ENCODE measurements at places on chromosomes 3 and 15.

DNA sequence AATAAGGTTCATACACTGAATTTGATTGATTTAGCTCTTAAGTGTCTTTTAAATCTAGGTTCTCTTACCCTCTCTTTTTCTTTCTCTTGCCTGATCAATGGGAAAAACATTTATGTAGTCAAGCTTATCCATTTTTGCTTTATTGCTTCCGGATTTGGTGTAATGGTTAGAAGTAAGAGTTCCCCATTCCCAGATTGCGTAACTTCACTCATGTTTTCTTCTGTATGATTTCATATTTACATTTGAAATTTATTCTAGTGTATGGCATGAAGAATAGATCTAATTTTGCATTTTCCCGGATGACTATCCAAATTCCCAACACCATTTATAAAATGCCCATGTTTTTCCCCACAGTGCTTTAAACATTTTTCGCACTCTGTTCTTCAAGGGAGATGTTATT, 27.9 kb upstream of the SV2B start:
- peak; percentile 5 for DNase-seq

GRCh38 chr15:31298707-31299172, 27.9 kb upstream of the KLF13 start:
- no peak for DNase-seq

- no peak for DNase-seq
Measured at GRCh38 chr3:63370094-63370493, 92.0 kb downstream of the SYNPR start.

GRCh38 chr15:98547275-98547674, 101.1 kb upstream of the IGF1R start:
- DNase-seq, result no peak

DNA sequence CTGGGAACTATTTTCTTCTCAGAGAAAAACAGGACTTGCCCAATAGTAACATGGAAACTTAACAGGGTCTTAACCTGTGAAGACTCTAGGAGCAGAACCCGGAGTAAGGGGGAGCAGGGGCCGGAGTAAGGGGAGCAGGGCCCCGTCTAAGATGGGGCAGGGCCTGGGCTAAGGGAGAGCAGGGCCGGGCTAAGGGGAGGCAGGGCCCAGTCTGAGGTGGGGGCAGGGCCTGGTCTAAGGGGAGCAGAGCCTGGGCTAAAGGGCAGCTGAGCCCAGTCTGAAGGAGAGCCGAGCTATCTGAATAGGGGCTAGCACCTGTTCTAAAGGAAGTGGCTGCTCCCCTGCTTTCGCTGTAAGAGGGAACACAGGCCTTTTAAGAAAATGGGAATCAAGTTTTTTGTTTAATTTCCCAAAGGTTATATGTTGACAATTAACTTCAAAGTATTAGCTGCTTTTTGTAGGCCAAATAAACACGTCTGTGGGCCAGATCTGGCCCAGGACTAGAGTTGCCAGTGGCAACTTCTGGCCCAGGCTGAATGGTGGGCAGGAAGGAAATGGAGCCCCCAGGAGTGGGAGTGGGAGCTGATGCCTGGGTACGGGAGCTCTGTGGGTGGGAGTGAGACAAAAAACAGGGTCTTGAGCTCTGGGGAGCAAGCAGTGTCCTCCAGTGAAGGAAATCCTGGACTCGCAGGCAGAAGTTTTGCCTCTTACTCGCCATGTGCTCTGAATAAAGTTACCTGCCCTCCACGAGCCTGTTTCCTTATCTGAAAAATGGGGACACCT, 32.5 kb downstream of the CSPG4 start:
- no peak for DNase-seq

DNA sequence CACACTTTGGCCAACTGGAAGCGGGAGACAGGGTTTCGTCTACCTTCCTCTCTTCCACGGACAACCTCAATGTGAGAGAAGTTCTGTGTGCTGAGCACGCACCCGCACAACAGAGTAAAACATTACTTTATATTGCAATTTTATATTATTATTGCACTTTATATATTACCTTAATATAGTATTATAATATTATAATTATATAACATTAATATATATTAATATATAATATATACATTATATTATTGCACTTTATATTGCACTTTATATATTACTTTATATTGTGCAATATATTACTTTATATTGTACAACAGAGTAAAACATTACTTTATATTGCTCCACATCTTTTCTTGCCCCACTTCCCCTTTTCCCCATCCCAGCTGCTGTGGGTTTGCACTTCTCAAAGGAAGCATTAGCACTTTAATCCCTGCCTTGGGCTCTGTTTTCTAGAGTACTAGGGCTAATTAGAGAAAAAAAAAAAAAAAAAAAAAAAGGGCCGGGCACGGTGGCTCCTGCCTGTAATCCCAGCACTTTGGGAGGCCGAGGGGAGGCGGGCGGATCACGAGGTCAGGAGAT, 76.4 kb upstream of the SLC4A7 start:
- peak; percentile 96 for DNase-seq

DNA sequence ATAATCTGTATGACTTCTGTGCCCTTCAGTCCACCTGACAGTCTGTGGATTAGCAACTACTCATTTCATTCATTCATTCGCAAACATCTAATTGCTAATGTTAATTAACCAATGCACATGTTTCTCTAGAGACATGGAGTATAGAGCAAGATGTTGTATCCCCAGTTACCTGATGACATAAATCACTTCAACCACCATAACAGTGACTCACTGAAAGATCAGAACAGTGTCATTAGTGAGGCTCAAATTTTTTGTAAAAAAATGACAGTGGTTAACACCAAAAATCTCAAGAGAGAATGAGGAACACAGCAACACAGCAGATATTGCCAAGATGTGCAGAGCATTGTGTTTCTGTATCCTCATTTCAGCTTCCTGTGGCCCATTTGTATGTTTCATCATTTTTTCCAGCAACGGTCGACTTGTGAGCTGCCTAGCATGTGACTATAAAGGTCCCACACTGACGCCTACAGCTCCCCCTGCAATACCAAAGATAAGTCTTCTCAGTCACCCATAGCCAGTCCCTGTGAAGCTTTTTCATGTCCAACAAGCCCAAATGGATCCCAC, 3.7 kb upstream of the PLD1 start:
- peak; percentile 100 for DNase-seq

GRCh38 chr3:13574083-13574797, 25.3 kb downstream of the FBLN2 start:
- DNase-seq, result no peak

- DNase-seq, result no peak
Measured at GRCh38 chr3:55204417-55204816, 276.6 kb upstream of the LRTM1 start.

DNA sequence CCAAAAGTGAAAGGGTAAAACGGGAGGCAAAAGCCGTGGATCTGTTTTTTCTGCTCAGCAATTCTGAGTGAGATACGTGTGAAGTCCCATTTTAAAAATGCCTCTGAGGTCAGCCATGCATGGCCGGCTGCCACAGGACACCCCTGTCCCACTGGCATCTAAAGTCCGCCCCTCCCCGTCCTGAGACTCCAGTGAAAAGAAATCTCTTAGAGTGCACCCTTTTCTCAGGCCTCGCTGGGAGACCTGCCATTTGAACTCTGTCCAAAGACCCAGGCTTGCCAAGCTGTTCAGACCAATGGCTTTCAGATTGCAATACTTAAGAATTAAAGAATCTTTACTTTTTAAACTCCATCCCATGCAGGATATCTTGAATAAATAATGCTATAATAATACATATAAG, 61.0 kb upstream of the SLC24A5 start:
- no peak for DNase-seq

DNA sequence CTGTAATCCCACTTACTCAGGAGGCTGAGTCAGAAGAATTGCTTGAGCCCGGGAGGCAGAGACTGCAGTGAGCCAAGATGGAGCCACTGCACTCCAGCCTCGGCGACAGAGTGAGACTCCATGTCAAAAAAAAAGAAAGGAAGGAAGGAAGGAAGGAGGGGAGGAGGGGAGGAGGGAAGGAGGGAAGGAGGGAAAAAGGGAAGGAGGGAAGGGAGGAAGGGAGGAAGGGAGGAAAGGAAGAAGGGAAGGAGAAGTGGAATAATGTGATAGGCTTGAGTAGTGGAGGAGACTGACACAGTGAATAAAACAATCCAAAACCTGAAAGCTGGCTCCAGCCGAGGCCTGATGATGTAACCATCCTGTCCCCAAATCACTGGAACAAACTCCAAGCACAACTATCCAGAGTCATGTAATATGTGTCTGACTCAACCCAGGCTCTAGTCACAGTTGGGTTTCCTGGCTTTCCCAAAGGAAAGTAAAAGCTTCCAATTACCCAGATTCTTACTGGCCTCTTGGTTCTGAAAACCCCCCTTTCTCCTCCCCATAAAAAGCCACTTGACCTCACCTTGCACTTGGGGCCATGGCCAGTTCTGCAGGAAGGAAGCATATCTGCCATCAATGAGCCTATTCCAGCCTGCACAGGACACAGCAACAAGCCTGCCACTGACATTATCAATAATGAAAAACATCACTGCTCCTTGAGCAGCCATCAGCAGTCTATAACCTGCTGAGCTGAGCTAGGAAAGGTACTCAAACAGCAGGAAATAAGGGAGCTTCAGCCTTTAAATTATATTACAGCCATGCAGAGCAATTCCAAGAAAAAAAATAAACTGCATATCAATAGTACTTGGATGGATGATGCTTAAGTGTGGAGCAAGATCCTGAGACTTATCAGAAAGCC, 48.3 kb downstream of the MB21D2 start:
- no peak for DNase-seq

- no peak for DNase-seq
Measured at GRCh38 chr15:65824031-65824743, 32.1 kb upstream of the DENND4A start.

- no peak for DNase-seq
Measured at GRCh38 chr15:70087708-70088352, 9.9 kb downstream of the TLE3 start.

- no peak for DNase-seq
Measured at GRCh38 chr3:10213156-10213792, 35.0 kb upstream of the TATDN2 start.

- no peak for DNase-seq
Measured at GRCh38 chr3:25365636-25366035, 62.4 kb upstream of the RARB start.

DNA sequence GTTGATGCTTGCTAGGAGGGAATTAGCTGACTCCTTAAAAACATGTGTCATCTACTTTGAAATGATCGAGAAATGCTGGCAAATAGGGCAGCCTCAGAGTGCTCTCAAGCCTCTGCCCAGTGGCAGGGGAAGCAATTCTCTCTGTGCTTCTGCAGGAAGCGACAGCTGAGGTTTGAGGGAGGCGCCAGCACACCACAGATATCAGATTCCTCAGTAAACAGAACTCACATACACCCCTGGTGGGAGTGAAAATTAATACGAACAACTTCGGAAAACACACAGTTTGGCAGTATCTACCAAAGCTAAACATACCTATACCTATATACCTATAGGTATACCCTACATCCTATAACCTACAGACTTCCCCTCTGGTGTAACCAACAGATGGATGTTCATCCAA, 61.3 kb downstream of the NSMCE3 start:
- no peak for DNase-seq

GRCh38 chr15:69679623-69680228, 227.1 kb downstream of the RPLP1 start:
- DNase-seq, result no peak

GRCh38 chr3:69914395-69914794, 85.1 kb upstream of the SAMMSON start:
- no peak for DNase-seq

- DNase-seq, result peak; percentile 52
Measured at GRCh38 chr15:41904541-41905005, 10.7 kb upstream of the SPTBN5 start.
